Putamen (tissue), 1 donor: ENCODE measurements at places on chromosomes 2 and 18.

GRCh38 chr2:127012215-127012614 is 94.7 kb downstream of the BIN1 start:
- DNase-seq: no peak

GRCh38 chr2:62297624-62298010 is 101.7 kb downstream of the B3GNT2 start:
- DNase-seq: no peak

GRCh38 chr18:69985239-69985638 is 37.6 kb upstream of the CD226 start:
- no peak for DNase-seq

- DNase-seq: peak; percentile 34
These were observed 743 bp downstream of the XPO1 start for GRCh38 chr2:61537277-61537949.

DNA sequence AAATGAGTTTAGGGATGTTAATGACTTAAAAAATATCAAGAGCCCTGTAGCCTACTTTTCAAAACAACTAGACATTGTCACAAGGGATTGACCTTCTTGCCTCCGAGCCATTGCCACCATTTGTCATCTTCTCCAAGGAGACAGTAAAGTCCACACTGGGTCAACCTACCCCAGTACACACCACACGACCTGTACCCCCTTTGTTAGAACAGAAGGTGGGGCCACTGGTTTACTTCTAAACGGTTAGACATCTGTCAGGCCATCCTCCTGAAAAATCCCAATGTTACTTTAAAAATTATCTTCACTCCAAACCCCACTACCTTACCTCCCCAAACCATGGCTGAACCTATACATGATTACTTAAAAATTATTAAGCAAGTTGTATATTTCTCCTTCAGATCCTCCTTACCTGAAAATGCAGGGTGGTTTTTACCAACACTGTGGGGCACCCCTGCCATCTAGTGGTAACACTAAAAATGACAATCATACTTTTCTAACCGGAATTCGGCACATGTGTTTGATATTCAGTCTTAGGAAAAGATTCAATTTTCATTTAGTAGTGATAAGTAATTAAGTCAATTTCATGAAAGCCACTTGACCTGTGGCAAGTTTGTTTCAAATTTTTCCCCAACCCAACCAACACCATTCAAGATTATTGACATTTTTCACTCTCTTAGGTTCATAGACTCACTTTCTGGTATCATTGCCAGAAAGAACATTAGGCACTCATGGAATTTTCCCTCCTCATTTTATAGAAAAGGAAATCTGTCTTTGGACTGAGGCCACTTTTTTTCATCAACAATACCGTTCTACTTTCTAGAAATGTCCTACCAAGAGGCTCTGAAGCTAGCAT is 265.3 kb upstream of the PKDCC start:
- DNase-seq: peak; percentile 39

DNA sequence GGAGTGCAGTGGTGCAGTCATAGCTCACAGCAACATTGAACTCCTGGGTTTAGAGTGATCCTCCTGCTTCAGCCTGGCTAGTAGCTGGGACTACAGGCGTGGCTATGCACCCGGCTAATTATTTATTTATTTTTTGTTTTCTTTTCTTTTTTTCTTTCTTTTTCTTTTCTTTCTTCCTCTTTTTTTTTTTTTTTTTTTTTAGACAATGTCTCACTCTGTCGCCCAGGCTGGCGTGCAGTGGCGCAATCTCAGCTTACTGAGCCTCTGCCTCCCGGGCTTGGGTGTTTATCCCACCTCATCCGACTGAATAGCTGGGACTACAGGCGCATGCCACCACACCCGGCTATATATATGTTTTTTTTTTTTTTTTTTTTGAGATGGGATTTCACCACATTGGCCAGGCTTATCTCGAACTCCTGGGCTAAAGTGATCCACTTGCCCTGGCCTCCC is 1.4 kb upstream of the ANXA4 start:
- no peak for DNase-seq

- DNase-seq: no peak
These were observed 2.2 kb upstream of the GPR148 start for GRCh38 chr2:130726614-130727180.

DNA sequence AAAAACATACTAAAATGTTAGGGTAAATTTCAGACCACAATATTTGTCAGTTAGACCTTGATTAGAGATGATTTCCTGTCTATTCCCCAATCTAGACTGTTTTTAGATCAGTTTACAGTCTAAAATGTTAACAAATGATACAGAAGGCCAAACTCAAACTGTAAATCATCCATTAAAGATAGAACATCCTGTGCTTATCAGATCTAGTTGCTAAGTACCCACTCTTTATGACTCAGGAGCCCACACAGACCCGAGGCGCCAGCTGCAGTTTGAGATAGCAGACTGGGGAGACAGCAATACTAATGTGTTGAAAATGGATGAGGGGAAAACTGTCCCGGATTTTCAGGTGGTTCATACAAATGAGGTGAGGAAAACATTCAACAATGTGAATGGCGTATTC is 113.3 kb downstream of the SCG2 start:
- DNase-seq: peak; percentile 36

- peak; percentile 57 for DNase-seq
These were observed 2.3 kb downstream of the TM4SF20 start for GRCh38 chr2:227376656-227377396.

- peak; percentile 82 for DNase-seq
These were observed 6.1 kb downstream of the GPR17 start for GRCh38 chr2:127651971-127652550.

DNA sequence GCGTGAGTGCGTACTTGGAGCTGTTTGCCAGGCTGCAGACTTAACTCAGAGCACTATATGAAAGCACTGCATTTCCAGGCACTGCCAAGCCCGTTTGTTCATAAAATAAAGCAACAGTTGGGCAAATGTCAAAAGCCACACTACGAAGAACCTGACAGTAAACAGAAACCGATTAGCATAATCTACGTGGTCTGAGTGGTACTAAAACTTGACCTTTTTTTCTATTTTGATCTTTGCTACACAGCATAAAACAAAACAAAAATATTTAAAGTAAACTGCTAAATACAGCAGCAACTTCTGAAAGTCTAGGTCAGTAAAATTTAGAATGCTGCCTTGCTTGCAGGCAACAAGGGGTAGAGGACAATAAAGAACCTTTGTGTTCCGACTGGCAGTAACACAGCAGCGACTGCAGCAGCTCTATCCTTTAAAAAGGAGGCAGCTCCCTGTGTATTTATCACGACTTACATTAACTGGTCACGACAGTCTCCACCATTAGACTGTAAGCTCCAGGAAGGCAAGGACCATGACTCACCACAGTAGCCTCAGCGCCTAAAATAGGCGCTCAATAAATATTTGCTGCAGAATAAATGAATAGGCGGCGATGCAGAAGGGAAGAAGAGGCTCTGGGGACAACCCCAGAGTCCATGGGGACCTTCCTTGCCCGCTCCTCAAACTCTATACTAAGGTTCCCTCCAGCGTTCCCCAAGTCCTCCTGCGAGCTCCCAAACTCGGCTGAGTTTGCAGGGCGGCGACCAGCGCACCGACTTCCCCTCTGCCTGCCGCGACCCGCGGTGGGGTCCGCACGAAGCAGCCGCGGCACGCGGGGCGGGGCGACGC is 902 bp downstream of the SS18 start:
- DNase-seq: peak; percentile 56

DNA sequence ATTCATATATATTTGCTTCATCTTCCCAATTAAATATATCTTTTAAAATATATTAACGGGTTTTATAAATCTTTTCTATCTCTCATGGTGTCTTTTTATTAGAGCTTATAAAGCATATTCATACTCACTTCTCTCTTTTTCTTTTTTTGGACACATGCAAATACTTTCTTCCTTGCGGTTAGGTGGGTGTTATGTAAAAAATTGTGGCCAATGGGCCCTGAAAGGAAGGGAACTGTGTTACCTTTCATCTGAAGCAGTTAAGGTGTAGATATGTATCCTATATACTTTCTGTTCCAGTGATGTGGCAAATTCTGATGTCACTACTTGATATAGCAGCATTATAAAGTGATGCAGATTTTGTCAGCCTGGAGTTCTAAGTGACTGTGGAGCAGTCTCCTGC is 714.5 kb downstream of the PLCL1 start:
- DNase-seq: no peak

DNA sequence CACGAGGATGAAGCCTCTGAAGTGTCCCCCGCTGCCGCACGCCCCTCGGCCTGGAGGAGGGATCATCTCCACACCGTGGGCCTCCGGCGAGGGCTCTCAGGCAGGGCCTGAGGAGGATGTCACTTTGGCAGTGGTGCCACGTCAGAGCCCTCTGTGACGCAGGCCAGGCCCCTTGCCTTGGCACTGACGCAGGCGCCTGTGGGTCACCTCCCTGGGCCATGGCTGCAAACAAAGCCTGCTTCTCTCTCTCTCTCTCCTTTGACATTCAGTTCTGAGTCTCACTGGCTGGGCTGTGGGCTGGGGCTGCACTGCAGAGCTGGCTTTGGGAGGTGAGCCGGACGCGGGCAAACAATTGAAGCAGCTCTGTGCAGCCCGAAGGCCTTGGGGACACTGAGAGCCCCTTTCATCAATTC is 273.7 kb downstream of the TWIST2 start:
- DNase-seq: peak; percentile 90

GRCh38 chr2:10317646-10318045 is 14.9 kb downstream of the HPCAL1 start:
- DNase-seq: no peak

GRCh38 chr18:32310101-32310500 is 120.3 kb downstream of the MEP1B start:
- no peak for DNase-seq

DNA sequence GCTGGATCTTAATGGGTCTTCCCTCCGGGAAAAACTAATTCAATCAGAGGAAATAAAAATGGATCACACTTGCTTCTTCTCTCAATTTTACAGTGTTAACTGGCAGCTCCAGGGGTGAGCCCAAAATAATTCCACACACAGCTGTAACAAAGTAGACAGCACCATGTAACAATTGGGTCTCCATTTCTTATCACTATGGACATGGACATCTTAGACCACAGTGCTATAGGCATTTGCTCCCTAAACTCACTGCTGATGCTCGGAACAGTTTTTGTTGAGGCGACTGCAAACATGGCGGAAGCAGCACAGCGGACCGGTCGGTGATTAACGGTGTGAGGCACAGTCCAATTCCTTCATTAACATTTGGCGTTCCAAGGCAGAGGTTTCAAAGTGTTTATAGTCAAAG is 144.7 kb upstream of the NCK2 start:
- DNase-seq: no peak

DNA sequence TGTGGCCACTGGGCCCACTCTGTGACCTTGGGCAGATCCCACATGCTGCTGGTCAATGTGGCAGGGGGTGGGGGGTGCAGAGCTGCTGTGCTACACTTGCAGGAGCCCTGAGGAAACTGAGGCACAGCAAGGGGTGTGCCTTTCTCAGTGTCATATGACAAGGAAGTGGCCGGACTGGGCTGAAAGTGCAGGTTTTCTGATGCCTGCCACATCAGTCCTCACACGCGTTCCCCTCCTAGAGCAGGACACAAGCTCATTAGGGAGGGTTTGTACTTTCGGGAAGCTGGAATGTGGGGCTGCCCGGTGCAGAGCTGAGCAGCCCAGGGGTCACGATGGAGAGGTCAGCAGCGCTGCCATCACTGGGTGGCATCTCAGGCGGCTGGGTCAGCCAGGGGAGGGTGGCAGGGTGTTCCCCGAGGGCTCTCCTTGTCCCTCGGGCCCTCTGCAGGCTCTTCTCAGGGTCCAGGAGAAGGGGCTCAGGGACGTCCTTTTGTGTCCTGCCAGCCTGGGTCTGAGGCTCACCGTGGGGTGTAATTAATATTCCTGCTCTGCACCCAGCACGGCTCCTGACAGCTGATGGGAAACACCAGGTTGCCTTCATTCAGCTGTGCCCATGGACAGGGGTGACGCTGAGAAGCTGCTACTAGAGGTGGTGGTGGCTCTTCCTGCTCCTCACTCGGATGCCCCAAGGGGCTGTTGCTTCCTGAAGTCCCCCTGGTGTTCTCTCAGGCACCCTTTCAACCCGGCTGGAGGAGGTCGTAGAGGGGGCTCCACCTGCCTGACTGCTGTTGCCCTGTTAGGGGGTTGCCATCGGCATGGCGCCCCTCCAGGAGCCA is 62.1 kb upstream of the HDAC4 start:
- no peak for DNase-seq

- DNase-seq: no peak
These were observed 155.0 kb upstream of the SRD5A2 start for GRCh38 chr2:31735716-31736115.

GRCh38 chr18:12911929-12912703 is 28.1 kb upstream of the PTPN2 start:
- no peak for DNase-seq

DNA sequence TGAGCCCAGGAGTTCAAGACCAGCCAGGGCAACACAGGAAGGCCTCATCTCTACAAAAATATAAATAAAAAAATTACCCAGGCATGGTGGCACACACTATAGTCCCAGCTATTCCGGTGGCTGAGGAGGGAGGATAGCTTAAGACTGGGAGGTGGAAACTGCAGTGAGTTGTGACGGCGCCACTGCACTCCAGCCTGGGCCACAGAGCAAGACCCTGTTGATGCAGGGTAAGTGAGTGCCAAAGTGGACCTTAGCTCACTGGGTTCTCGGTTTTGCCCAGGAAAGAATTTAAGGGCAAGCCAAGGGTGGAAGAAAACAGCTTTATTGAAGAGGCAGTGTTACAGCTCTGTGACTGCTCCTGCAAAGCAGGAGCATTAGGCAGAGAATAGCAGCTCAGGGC is 6.9 kb upstream of the ERICH2 start:
- DNase-seq: no peak

- no peak for DNase-seq
These were observed 434.2 kb downstream of the ZNF521 start for GRCh38 chr18:24917767-24918166.

- DNase-seq: no peak
These were observed 96.7 kb downstream of the GAREM1 start for GRCh38 chr18:32373995-32374394.

DNA sequence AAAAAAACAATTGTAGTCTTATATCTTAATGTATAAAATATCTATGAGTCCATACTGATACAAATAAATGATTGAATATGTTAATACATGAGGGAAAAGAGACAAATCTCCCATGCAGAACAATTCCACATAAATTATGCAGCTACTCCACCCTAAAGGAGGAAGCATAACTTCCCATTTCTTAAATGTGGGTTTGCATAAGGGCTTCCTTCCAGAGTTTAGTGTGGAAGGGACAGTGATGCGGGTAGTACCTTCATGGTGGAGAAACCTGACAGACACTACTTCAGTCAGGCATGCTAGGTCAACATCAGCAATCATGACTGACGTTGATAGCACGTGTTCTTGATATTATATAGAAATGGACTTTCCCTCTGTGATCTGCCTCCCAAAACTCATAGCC is 146.9 kb upstream of the STON1 start:
- no peak for DNase-seq

- DNase-seq: no peak
These were observed 18.6 kb downstream of the THNSL2 start for GRCh38 chr2:88188748-88189147.

- DNase-seq: no peak
These were observed 36.7 kb upstream of the AGPS start for GRCh38 chr2:177355874-177356273.

GRCh38 chr18:38648179-38648578 is 1082.6 kb upstream of the CELF4 start:
- DNase-seq: no peak

- DNase-seq: no peak
These were observed 339.4 kb downstream of the BCL11A start for GRCh38 chr2:60213865-60214625.
